ENCODE measurements at places on chromosomes 1 and 21.

GRCh38 chr1:51314974-51315373 is 15.4 kb downstream of the TTC39A start:
- no peak for DNase-seq

DNA sequence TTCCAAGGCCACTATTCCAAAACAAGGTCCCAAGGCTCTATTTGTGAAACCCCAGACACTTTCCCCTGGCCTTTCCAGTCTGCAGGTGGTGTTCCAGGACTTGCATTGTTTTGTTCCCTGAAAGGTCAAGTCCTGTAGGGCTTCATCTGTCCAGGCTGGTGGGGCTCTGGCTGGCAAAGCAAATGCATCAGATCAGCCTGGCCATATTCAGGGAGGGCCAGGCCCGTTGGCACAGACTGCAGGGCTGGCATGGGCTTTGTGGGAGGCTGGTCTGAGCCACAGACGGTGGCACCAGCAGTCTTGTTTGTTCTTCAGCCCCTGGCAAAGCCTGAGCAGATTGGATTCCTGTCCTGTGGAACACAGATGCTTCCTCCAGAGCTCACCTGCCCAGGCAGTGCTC is 93.0 kb downstream of the SPATA46 start:
- no peak for DNase-seq

- DNase-seq = no peak
Observed at GRCh38 chr1:27150641-27151040, 4.3 kb downstream of the SLC9A1 start.

- no peak for DNase-seq
Observed at GRCh38 chr1:201816309-201816854, 12.6 kb upstream of the IPO9 start.

All from AG09309 (cell line).